ENCODE measurements at places on chromosomes 13 and 19. TPM values are rescaled to one million over a fixed set of nuclear protein-coding genes. Genes with fewer than 3 reads are reported as not detected.

DNA sequence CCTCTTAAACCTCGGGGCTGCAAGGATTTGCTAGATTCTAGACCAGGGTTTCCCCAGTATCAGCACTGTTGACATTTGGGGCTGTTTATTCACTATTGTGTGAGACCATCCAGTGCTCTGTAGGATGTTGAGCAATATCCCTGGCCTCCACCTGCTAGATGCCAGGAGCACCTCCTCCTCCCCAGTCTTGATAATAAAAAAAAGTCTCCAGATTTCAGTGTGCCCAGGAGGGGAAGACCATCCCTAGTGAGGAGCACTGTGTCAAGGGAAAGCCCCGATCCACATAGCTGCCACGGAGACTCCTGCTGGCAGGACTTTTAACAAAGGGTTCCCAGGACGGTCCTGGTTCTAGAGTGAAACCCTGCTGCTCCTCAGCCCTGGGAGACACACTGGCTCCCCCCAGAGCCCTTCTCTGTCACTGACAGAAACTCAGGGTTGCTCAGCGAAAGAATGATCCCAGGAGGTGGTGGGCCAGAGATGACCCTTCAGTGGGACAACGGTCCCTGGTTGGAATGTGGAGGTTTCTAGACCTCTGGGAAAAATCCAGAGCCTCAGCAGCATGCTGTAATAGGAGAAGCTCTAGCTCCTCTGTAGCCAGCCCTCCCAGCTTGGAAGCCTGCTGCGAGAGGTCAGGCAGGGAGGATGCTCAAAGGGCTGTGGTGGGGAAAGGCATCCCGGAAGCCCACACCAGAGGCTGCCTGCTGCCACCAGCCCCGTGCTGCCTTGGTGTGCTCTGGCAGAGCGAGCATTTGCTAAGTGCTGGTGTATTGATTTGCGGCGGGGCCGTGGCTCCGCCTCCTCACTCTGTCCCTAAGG is 20.3 kb downstream of the LYL1 start:
- H3K4me1 ChIP-seq, result peaks cover 63% of the 10 kb centered on the region
- no peaks in the 10 kb centered on the region for H3K27me3 ChIP-seq
- peak overlapping the region; percentile 60 for H3K27ac ChIP-seq
- no peak for DNase-seq

GRCh38 chr13:111027458-111028439 is 87.4 kb upstream of the ARHGEF7 start:
- H3K36me3 ChIP-seq, result no peaks in the 10 kb centered on the region
- no peak overlapping the region for H3K27ac ChIP-seq
- DNase-seq, result no peak
- no peaks in the 10 kb centered on the region for H3K27me3 ChIP-seq
- H3K4me3 ChIP-seq, result no peak overlapping the region

Gene SIGLEC12
- 11.6 TPM for polyA plus RNA-seq

Gene CEACAM1
- polyA plus RNA-seq, result 444 TPM

Gene IGFL3
- polyA plus RNA-seq, result not detected

DNA sequence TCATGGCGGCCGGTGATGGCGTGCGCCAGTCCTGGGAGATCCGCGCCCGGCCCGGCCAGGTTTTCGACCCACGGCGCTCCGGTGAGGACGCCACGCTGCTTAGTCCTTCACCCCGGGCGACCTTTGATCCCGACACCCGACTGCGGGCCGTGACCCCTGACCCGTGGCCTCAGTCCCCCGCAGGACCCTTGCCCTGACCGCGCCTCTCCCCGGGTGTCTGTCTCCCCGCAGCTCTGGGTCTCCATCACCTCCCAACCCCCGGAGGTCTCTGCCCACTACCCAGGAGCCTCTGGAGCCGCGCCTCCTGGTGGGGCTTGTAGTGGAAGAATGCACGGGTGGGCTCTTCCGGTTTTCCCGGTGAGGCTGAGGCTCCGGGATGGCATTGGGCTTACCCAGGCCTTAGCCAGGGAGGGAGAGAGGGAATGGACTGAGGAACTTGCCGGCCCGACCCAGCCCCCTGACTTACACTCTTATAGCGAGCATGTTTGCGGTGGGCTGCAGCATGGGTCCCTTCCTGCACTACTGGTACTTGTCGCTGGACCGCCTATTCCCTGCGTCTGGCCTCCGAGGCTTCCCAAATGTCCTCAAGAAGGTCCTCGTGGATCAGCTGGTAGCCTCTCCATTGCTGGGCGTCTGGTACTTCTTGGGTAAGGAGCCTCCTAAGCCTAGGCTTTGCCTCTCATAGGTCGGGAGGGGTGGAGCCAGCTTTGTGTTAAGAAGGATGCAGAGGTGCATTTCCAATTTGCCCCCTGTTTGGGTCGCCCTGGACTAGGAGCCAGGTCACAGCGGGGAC is 566 bp downstream of the MPV17L2 start:
- peak; percentile 79 for DNase-seq
- peaks cover 5% of the 10 kb centered on the region for H3K36me3 ChIP-seq
- H3K4me1 ChIP-seq, result peaks cover 31% of the 10 kb centered on the region
- H3K27ac ChIP-seq, result peak overlapping the region; percentile 98
- no peaks in the 10 kb centered on the region for H3K27me3 ChIP-seq

GRCh38 chr13:113224486-113224885 is 15.1 kb downstream of the CUL4A start:
- H3K27ac ChIP-seq, result no peak overlapping the region
- H3K36me3 ChIP-seq, result peaks cover 6% of the 10 kb centered on the region
- no peak overlapping the region for H3K4me3 ChIP-seq
- no peak for DNase-seq
- no peaks in the 10 kb centered on the region for H3K27me3 ChIP-seq

DNA sequence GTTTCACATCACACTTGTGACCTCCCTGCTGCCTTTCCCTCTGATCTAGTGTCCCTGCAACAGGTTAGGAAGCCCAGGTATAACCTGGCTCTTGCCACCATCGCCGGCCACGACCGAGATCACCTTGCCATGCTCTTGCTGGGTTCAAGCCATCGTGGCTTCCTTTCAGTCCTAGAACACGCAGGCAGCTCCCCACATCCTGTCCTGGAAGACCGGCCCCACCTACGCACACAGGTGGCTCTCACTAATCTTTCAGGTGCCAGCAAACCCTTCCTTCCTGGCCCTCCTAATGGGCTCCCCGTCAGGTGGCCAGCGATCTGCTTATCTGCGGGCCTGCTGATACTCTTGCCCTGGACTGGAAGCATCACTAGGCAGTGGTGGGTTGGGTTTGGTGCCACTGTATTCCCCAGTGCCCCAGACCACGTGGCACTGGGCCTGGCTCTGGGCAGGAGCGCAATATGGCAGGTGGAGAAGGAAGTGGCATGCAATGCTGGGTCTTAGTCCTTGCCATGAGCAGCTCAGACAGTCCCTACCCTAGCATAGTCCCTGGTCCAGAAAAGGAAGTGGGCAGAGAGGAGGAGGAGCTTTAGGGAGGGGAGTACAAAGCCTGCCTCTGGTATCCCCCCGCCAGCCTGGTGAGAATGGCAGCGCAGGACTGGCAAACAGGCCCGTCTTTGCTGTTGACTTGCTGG is 11.8 kb downstream of the PPP1R37 start:
- H3K36me3 ChIP-seq, result no peaks in the 10 kb centered on the region
- H3K27ac ChIP-seq, result no peak overlapping the region
- DNase-seq, result no peak
- no peak overlapping the region for H3K4me3 ChIP-seq

DNA sequence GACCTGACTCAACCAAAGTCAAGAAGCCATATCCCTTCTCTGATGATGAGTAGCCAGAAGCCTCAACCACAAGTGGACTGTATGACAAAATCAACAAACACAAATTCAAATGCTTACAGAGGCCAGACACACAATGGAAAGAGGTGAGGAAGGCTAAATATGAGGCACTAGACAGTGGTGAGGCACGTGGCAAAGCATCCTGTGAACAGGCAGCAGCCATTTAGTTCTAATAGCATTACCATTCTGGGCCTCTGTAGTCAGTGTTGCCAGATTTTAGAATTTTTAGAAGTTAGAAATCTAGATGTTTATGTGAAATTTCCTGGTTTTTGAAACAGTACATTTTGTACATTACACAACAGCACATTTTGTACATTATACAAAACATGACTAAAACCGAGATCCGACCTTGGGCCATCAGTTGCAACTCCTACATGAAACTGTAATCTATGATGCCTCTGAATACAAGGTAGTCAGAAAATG is 403.3 kb downstream of the COG6 start:
- H3K27me3 ChIP-seq, result no peaks in the 10 kb centered on the region
- no peak for DNase-seq
- peaks cover 9% of the 10 kb centered on the region for H3K4me1 ChIP-seq
- no peak overlapping the region for H3K4me3 ChIP-seq
- no peaks in the 10 kb centered on the region for H3K36me3 ChIP-seq

DNA sequence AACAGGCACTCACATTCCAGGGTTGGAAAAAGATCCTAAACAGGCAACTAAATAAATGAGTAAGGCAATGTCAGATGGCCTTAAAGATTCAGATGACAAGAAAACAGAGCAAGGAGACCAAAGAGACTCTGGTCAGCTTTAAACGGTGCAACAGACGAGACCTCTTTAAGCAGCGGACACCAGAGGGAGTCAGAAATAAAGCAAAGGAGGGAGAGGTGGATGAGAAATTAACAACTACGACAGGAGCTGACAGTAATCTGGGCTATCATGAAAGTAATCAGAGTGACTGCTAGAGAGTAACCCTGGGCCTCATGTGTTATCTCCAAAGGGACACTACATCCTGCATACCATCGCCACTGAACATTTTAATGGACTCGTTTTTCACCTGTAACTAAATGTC is 1.1 kb downstream of the ZNF550 start:
- no peaks in the 10 kb centered on the region for H3K27me3 ChIP-seq
- peaks cover 20% of the 10 kb centered on the region for H3K4me1 ChIP-seq
- H3K27ac ChIP-seq, result no peak overlapping the region
- peaks cover 31% of the 10 kb centered on the region for H3K36me3 ChIP-seq
- no peak for DNase-seq
- H3K4me3 ChIP-seq, result peak overlapping the region; percentile 84

Gene DHDH
- polyA plus RNA-seq, result not detected

DNA sequence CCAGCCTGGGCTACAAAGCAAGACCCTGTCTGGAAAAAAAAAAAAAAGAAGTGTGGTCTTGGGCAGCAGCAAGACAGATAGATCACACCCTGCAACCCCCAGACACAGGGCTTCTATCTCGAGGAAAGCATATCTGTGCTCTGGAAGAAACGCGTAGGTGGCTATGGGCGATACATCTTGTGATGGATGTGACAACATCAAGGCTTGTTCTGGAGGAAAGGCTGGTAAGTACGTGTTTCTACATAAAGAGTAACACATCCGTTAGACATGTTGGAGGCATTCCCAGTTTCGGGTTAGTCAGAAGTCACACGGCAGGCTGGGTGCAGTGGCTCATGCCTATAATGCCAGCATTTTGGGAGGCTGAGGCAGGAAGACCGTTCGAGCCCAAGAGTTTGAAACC is 6.6 kb upstream of the DHDH start:
- H3K4me3 ChIP-seq, result no peak overlapping the region
- no peaks in the 10 kb centered on the region for H3K27me3 ChIP-seq
- no peak overlapping the region for H3K27ac ChIP-seq
- DNase-seq, result peak; percentile 82
- no peaks in the 10 kb centered on the region for H3K4me1 ChIP-seq

Gene IQCN
- polyA plus RNA-seq, result 4.4 TPM

Gene JSRP1
- 1.6 TPM for polyA plus RNA-seq

DNA sequence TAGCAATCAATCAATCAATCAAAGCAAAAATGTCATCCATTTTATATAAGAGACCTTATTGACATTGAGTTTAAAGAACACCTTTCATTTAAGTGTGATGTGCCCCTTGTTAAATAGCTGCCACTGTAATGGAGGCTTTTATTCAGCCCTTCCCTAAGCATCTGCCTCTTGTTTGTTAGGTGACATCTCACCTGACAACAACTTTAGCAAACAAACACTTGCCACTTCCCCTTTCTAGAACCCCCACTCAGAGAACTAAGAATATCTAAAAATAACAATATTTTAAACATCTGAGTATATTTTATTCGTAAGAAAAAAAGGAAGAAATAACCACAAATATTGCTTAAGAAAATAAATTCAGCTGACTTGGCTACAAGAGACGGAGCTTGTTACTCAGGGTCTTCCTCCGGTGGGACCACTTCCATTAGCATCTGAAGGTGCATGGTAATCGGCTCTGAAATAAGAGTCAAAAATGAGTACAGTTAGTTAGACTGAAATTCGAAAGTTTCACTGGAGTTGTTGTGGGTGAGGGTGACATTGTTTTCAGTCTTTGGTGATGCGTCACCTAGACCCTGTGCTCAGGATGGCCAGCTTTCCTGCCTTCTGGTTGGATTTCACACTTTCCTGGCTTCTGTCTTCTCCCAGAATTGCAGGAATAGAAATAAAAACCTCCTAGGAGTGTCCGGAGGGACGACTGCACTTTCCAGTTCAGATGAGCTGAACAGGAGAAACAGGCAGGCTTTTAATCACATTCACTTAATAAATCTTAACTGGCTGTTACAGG is 39.1 kb downstream of the SLC7A9 start:
- H3K4me1 ChIP-seq, result no peaks in the 10 kb centered on the region
- no peak overlapping the region for H3K27ac ChIP-seq
- no peak overlapping the region for H3K4me3 ChIP-seq
- H3K27me3 ChIP-seq, result no peaks in the 10 kb centered on the region
- no peaks in the 10 kb centered on the region for H3K36me3 ChIP-seq

- H3K4me1 ChIP-seq, result peaks cover 27% of the 10 kb centered on the region
- H3K27me3 ChIP-seq, result no peaks in the 10 kb centered on the region
- peak overlapping the region; percentile 73 for H3K4me3 ChIP-seq
- H3K27ac ChIP-seq, result peak overlapping the region; percentile 77
Measured at GRCh38 chr19:18203408-18203862, 407 bp downstream of the RAB3A start.

GRCh38 chr19:18763674-18764590 is 27.2 kb downstream of the COMP start:
- peaks cover 10% of the 10 kb centered on the region for H3K36me3 ChIP-seq
- H3K27ac ChIP-seq, result no peak overlapping the region
- H3K4me3 ChIP-seq, result no peak overlapping the region

All from sigmoid colon (tissue), 7 donors.